ENCODE measurements at places on chromosomes 6 and 20.

DNA sequence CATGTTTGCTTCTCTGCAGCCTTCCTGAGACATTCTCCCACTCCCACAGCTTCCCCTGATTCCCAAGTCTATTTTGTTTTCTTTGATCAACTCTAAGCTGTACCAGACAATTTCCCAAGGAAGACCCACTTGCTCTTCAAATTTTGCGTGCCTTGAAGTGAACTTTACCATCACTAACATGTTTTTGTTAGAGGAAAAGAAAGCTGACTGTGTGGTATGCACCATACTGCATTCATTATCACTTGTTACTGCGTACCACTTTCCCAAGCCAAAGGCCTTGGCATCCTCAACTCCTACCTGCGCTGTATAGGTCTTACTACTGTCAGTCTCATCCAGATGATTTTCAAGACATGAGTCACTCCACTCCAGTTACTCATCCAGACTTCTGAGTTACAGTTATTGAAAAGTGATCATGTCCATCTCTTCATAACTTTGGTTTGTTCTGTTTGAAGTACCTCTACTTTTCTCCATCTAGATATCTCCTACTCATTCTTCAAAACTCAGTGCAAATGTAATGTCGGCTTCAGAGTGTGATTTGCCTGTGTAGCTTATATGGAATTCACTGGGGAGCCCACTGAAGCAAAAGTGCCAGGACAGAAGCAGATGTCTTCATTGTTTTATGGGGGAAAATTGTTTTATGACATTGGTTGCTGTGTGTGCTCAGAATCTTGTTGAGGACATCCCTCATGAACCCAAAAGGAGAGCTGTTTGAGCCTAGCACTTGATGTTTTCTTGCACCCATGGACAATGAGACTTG, 5.2 kb downstream of the RPS12 start:
- peak; percentile 80 for DNase-seq

DNA sequence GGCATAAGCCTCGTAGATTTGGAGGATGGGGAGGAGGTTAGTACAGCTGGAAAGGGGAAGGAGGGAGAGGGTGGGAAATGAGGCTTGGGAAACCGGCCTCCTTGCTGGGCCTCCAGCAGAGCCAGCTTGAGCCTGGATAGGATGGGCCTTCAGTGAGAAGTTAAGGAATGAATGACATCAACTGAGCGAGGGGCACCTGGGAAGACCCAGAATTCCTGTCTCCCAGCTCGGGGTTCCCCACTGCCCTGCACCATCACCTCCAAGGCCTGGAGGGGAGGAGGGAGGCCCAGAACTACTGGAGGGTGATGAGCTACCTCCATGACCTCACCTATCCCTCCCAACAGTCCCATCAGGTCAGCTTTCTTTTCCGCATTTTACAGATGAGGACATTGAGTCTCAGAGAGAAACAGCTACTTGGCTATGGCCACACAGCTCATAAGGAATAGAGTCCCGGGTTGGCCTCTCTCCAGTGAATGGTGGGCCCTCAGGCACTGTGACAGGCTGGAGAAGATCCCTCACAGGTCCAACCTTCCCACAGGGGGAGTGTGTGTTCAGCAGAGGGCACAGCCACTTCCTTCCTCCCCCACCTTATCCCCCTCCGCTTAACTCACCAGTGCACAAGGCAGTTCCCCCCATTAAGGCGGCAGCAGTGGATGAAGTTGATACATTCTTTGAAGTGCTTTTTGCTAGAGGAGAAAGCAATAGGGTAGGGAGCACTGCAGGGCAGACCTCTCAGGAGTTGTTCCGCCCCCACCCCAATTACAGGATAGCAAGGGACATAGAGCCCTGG, 6.8 kb downstream of the DUSP15 start:
- no peak for DNase-seq

DNA sequence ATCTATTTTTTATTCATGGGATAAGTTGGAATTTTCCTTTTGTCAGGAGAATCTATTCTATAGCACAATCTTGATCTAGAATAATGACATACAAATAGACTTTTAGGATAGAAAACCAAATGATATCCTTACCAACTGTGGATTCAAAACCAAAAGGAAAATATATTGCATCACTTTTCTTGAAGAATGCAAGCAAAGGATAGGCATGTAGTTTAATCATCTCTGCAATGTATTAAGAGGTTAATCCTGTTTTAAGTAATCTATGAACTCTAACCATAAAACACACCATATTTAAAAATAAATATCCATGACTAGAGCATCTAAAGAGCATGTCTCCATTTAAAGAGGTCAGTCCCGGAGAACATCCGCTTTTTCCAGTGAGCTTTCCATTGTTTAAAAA, 106.7 kb upstream of the CNKSR3 start:
- DNase-seq, result no peak

DNA sequence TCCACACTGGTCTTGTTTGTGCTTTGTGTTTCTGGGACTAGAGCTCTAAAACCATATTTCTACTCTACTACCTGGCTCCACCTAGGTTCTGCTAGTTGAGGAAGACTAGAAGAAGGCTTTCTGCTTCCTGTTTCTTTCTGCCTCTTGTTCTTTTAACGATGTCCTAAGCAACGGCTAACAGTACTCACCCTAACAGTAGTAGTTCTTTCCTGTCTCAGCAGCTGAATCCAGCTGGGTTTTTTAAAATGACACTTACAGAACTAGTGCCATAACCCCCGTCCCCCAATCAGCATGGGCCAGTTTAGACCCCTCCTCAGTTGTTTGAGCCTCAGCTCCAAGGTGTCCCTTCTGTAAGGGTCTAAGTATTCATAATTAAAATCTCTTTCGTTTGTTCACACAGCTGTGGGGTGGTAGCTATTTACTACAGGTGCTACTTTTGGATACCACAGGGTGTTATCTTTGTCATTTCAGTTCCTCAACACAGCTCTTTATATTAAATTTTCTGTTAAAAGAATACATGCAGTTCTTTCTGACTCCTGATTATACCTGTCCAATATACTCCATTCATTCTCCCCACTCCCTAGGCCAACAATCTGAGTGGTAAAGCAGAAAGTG, 790.2 kb downstream of the DHX35 start:
- no peak for DNase-seq

GRCh38 chr6:53465732-53466131, 79.2 kb downstream of the GCLC start:
- DNase-seq, result no peak

- no peak for DNase-seq
These were observed 38.1 kb downstream of the GJA10 start for GRCh38 chr6:89932245-89932802.

- peak; percentile 80 for DNase-seq
These were observed 50.5 kb upstream of the ASIP start for GRCh38 chr20:34190679-34191090.

DNA sequence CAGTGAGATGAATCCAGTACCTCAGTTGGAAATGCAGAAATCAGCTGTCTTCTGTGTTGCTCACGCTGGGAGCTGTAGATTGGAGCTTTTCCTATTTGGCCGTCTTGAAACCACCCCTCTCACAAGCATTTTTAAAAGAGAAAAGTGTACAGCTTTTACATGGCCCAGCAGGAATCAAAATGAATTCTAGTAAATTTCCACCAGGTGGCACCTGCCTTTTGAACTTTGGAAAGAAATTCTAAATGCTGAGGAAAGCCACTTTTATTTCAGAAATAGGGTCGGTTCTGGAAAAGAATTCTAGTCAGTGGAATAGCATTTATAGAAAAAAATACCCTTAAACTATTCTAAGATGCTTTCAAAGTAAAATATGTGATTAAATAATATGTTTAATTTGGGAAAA, 647.8 kb downstream of the CD109 start:
- DNase-seq, result peak; percentile 2

DNA sequence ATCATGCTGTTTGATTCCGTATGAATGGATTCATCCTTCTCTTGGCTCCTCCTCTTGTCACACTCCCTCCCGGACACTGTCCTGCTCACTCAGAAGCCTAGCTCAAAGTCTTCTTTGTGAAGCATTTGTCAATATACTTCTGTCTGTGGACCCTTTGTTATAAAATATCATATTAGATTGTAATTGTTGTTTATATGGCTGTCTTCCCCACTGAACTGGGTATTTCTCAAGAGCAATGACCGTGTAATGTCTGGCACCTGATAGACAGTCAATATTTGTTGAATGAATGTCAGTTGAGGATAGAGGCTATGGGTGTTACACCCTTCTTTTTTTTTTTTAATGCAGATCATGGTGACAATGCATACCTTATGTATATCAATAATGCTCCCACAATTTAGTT, 335.3 kb downstream of the SOX4 start:
- DNase-seq, result no peak

DNA sequence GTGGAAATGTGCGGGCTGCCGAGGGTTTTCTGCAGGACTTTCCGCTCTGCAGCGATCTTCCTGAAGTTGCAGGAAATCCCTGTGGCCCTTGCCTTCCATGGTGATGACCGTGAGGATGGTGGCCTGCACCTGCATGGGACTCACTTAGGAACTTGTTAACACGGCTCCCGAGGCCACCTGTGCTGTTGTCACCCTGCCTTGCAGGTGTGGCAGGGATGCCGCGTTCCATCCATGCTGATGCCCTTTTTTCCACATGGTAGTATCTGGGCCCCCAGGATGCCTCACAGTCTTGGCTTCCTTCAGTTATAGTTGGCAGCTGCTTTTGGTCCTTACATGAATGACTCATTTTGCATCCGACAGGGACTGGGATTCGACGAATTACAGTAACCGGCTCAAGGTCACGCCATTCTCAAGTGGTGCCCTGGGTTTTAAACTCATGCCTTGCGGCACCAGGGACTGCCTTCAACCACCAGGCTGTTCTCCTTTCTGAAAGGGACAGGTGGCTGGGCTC, 37.2 kb downstream of the SYNJ2 start:
- DNase-seq, result no peak

DNA sequence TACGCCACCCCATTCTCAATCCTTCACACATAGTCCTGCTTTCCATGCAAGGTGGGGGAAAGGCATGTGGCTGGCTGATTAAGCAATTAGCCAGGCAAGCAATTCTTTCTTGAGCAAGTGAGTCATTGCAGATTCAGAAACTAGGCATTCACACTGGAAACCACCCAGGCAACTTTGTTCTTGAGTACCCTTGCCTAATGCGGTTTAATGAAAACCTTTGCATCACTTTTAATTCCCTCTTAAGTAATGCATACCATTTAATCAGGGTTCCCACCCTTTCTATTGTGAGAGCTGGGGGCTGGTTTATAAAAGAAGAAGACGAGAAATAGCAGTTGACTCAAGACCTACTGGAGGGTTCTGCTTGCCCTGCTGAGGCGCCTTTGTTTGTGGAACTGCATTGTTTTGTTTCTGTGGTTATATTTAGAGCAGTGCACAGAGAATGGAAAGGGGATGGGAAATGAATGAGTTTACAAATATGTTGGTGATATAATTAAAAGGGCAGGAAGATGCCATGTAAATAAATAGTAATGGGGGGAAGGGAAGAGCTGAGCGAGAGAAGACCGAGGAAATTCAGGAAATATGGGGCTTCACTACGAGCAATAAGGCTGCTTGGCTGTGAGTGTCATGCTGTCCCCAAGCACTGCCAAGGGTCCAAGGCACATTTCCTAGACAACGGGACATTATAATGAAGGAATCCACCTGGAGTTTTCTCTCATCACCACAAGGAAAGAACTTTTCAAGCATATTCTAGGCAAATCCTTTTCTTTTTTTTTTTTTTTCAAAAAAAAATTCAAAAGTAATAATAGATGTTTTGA, 48.8 kb upstream of the TSHZ2 start:
- peak; percentile 23 for DNase-seq

GRCh38 chr20:51185277-51185676, 162.4 kb upstream of the KCNG1 start:
- DNase-seq, result no peak

- peak; percentile 88 for DNase-seq
These were observed 174.7 kb downstream of the TMEM242 start for GRCh38 chr6:157148391-157149323.

GRCh38 chr20:62572980-62573379, 69.3 kb upstream of the SLCO4A1 start:
- no peak for DNase-seq

GRCh38 chr20:53087037-53087777, 115.0 kb downstream of the TSHZ2 start:
- no peak for DNase-seq

DNA sequence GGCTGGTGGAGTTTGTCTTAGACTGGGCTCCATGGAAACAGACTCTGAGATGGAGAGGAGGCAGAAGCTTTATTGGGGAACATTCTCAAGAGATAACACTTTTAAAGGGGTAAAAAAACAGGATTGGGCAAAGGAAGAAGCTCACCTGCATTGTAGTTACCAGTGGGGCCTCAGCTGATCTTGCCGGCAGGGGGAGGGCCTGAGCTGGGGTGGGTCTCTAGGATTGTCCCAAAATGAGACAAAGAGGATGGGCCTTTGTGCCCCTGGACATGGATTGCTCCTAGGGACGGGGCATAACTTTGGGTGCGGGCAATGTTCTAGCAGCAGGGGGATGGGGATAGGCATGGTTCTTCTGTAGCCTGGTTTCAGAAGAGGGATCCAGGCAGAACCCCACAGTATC, 12.5 kb downstream of the SGK2 start:
- no peak for DNase-seq

GRCh38 chr6:1670711-1671462, 61.2 kb downstream of the FOXC1 start:
- DNase-seq, result no peak

- no peak for DNase-seq
These were observed 5.5 kb downstream of the COL9A3 start for GRCh38 chr20:62822239-62822787.

- no peak for DNase-seq
These were observed 447.7 kb upstream of the CDH4 start for GRCh38 chr20:60804240-60804917.

DNA sequence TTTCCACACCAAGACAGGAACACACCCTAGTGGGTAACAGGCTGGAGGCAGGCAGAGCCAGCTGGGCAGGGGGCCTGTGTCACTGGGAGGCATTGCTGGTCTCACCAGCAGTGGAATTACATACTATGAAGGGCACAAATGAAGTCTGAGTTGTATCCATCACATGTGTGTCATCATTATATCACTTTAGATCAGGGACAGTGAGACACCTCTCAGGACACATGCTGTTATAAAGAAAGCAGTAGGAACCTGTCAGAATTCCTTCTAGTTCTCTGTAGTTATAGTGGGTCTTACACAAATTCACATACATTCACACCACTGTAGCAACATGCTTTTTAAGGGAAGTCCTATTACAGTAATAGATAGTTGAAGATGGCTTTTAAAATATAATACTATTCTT, 63.5 kb upstream of the FYN start:
- DNase-seq, result no peak

GRCh38 chr6:70811788-70812187, 144.1 kb downstream of the SMAP1 start:
- peak; percentile 30 for DNase-seq

GRCh38 chr6:45486736-45487135, 109.0 kb upstream of the SUPT3H start:
- no peak for DNase-seq

DNA sequence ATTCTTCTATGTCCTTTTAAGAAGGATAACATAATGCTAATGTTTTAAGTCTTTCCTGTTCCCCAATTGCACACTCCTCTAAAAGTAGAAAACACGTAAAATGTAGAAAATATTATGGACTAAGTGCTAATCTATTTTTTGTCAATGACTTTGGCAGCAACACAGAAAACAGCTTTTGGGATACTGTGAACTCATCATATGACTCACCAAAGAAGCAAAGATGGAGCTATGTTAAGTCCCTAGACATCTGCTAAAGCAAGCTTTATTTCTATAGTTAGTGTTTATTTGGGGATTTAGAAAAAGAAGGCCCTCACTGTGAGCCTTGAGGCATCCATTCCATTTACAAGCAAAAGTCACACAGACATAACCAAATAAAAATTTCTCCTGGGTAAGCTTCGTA, 23.0 kb downstream of the OPN5 start:
- no peak for DNase-seq

- no peak for DNase-seq
These were observed 202.3 kb downstream of the ERMARD start for GRCh38 chr6:169953686-169954085.

- DNase-seq, result no peak
These were observed 26.3 kb upstream of the FAM50B start for GRCh38 chr6:3822747-3823445.

Data from RKO (cell line).